NCI-H2081 (cell line): ENCODE measurements at places on chromosomes 3 and 15.

GRCh38 chr15:82298520-82298919 is 35.9 kb downstream of the SAXO2 start:
- no peak for DNase-seq

DNA sequence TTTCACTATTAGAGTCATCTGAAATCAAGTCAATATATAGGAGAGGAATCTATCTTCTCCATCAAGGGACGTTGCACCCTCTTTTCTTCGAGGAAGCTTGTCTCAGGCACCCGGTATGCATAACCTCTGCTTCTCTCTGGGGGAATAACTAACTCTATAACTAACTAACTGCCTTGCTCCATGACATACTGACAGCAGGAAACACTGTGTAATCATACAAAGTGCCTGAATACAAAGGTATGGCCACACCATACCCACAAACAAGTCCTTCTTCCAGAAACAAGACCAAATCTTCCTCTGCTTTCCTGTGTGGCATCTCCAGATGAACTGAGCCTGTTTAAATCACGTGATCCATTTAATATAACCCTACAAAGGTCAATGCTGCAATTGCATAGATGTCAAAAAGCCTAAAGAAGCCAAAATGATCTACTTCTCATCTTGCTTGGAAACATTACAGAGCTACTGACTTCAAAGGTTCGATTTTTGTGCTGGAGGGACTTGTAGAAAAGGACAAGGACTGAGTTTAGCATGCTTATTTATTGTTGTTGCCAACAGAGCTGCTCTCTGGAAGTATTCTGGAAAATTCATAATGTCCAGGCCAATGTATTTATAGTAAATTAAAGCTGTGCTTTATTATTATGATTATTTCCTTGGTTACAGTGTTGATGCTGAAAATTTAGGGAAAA is 380.5 kb downstream of the FOXP1 start:
- no peak for DNase-seq

DNA sequence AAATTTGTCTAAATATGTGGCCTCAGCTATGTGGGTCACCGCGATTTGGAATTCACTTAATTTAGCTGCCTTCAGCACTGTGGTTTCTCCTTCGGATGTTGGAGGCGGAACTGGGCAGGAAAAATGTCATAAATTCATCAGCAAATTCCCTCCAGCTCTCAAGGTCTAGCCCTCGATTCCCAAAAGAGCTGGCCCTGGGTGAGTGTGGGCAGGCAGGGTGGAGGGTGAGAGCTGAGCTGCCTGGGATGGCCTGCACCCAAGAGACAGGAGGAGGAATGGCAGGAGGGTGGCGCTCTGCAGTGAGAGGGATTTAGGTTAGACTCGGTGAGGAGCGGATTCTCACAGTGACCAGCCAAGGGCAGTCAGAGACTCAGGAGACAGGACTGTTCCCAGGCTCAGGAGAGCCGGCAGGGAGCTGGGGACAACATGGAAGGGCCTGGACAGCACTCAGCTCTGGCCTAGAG is 57.1 kb downstream of the FEM1B start:
- no peak for DNase-seq

GRCh38 chr15:83604549-83604948 is 49.4 kb upstream of the ADAMTSL3 start:
- no peak for DNase-seq

DNA sequence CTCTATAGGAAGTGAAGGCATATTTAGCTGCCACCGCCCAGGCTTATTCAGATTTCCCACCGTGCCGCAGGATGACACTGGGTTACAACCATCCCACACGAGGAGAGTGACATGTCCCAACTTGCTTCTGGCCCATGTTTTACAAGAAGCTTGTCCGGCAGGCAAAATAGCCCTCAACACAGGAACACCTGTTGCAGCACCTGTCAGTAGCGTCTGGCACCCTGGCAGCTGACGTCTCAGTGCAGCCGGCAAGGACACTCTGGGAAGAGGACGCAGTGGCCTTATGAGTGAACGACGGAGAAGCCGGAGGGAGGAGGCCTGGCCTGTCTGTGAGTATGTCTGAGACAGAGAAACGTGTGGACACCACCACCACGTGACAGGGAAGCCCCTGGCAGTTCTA is 32.1 kb downstream of the FAM174B start:
- no peak for DNase-seq

DNA sequence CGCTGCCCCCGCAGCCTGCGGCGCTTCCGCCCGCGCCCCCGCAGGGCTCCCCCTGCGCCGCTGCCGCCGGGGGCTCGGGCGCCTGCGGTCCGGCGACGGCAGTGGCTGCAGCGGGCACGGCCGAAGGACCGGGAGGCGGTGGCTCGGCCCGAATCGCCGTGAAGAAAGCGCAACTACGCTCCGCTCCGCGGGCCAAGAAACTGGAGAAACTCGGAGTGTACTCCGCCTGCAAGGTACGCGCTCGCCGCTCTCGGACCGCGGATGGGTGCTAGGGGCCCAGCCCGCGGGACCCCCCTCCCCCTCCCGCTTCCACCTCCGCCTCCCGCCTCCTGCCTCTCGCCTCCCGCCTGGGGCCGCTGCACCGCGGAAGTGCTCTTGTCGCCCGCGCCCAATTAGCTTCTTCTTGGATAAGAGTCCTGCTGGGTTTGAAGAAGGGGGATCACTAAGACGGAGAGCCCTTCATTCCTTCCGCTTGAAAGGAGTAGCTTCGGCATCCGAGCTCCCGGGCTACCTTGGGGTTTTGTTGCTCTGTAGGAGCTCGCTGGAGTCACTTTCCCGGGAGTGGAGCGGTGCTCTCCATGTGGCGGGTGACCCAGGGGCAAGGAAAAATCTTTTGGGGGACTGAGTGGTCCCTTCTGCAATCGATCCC is 426 bp downstream of the KAT2B start:
- DNase-seq, result peak; percentile 34
